ENCODE measurements at places on chromosomes 11 and 22.

DNA sequence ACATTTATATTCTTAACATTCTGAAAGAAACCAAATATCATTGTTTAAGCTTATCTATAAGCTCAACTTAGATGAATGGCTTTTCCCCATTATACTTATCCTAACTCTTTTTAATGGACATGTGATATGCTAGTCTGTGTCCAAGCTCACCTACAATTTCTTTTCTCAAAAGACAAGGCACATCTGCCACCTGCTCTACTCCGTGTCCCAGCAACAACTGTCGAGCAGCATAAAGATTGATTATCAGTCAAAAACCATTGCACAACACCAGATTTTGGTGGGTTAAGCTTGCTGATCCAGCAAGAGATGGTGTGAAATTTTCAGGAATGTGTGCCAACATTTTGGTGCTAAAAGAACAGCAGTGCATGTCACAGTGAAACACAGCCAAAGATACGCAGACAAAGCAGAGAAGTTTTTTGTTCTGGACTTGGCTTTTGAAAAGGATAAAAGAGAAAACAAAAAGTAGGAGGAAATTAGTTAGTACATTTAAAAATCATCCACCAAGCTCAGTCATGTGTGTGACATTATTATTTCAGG, 65.8 kb downstream of the DCDC1 start:
- no peak for DNase-seq

GRCh38 chr22:27501191-27501936, 300.2 kb downstream of the MN1 start:
- DNase-seq, result no peak

DNA sequence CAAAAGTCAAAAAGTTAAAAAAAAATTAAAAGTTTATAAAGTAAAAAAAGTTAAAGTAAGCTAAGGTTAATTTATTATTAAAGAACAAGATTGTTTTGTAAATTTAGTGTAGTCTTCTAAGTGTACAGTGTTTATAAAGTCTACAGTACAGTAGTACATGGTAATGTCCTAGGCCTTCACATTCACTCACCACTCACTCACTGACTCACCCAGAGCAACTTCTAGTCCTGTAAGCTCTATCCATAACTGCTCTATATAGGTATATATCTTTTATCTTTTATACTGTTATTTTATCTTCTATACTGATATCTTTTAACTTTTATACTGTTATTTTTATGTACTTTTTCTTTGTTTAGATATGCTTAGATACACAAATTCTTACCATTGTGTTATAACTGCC, 11.2 kb downstream of the C2CD3 start:
- no peak for DNase-seq

- DNase-seq, result no peak
Observed at GRCh38 chr11:106770489-106771085, 247.7 kb downstream of the GUCY1A2 start.

DNA sequence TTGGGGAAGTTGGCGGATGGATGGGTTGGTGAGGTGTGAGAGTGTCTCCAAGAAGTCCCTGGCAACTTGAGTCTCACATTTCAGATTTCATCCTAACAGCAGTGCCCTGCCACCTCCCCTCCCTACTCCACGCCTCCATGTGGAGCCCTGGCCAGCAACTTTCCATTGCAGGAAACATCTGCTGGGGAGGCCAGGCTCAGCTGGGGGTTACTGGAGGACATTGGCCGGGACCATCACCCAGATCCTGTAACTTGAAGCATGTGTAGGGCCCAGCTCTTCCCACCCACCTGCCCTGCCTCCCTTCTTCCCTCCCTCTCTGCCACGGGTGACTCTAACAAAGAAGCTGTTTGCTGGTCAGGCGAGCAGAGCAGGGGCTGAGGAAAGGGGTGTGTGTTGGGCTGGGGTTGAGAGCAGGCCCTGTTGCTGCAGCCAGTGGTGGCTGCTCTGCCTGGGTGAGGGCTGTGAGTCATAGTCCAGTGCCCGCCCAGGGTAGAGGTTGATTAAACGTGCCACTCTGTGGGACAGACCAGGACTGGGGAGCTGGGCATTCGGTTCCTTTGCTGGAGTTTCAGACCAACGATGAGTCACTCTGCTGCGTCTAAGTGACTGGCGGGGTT, 64.0 kb downstream of the SCN3B start:
- DNase-seq, result no peak

GRCh38 chr22:43153899-43154298, 2.5 kb downstream of the TSPO start:
- DNase-seq, result no peak

DNA sequence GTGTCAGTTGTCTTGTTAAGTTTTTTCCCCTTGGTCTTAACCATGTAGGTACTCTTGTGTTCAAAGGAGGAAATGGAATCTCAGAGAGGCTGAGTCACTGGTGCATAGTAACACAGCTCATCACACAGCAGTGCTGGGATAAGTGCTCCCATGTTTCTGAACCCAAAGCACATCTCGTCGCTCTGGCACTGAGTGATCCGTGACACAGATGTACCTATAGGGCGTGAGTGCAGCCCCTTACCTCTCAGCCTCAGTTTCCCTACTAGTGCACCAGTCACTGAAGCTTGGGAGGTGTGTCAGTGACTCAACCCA, 234.0 kb downstream of the ST3GAL4 start:
- DNase-seq, result no peak

Measured in NCI-H2029 treated with DMSO at 0.1 percent for 48 hours (cell line).